ENCODE measurements at places on chromosomes 3 and 15. TPM values are rescaled to one million over a fixed set of nuclear protein-coding genes. Genes with fewer than 3 reads are reported as not detected.

The RYR3 gene
- not detected for total RNA-seq

The PROK2 gene
- total RNA-seq, result not detected

The TTC23 gene
- 28.3 TPM for total RNA-seq

The ARRDC4 gene
- total RNA-seq, result 3.1 TPM
